NCI-H2107 (cell line): ENCODE measurements at places on chromosomes 12 and 14.
A peak's percentile ranks its signal among the peaks of the same experiment; 100 is the strongest.

DNA sequence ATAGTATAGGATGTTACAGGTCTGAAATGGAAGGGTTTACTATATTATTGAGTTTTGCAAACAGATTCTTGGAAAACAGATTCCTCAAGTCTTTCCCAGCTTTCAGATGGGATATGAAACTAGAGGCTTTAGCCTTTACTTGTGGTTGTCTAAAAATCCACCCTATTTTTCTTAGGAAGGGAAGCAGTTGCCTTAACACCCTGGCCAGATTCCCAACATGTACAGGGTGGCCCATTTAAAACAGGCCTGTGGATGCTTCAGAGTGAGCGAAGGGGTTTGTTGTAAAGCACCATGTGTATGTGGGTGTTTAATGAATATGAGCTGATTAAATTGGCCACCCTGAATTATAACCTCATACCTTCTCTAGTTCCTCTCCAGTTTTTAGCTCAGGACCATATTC is 415.9 kb downstream of the ZFP36L1 start:
- no peak for DNase-seq

DNA sequence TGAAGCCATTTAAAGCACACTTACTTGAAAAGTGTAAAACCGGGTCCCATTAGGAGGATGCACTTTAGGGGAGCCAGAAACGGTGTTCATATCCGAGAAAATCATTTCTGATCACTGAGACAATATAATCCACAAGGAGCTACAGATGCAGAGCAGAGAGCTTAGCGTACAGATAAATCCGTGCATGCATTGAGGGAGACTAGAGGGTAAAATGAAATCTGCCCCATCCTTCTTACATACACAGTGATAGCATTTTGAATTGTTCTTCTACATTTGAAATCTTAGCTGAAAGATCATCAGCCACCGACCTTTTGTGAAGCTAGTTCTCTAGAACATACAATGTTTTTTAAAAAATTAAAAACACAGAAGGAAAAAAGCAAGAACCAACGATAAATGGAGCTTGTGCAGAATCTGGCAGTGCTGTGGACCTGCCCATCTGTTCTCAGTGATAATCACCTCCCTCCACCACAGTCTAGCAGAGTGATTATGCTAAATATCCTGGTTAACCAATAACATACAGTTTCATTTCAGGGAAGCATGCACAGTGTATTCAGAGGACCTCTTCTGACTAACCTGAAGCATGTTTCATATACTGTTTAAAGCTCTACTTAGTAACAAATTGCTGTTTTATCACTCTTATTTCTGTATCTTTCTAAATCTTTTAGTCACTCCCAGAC is 161.1 kb downstream of the PPFIA2 start:
- peak; percentile 31 for DNase-seq

DNA sequence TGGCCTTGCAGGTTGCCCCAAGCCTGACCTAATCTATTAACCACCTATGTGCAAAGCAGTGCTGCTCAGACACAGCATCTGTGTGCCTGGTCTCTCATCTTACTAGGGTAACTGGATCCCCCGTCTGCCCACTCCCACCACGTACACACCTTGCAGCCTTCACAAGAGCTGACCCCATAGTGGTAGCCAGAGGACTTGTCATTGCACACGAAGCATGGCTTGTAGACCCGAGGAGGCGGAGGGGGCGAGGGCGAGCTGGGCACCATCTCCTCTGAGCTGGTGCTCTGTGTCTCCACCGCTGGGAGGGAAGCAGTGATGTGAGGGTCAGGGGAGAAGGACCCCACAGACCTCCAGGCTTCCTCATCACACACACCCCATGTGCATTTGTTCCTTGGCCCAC is 8.4 kb upstream of the ITGB7 start:
- DNase-seq: no peak

GRCh38 chr12:106074706-106075392 is 63.9 kb downstream of the NUAK1 start:
- no peak for DNase-seq

DNA sequence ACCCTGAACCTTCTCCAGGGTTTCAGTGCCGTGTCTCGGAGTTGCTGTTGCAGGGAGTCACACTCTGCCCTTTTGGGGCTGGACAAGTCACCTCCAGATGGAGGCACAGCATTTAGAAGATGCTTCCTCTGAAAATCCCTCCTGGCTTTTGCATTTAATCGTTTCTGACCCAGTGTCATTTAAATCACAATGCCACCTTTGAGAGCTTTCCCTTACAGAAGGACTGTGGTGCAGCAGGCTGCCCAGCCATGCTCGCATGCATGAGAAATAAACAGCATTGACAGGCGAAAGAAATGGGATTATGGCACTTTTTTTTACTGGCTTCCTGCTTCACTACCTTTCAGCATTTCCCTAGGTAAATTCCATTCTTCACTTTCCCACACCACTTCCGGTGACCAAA is 113.4 kb upstream of the DYRK2 start:
- DNase-seq: no peak

DNA sequence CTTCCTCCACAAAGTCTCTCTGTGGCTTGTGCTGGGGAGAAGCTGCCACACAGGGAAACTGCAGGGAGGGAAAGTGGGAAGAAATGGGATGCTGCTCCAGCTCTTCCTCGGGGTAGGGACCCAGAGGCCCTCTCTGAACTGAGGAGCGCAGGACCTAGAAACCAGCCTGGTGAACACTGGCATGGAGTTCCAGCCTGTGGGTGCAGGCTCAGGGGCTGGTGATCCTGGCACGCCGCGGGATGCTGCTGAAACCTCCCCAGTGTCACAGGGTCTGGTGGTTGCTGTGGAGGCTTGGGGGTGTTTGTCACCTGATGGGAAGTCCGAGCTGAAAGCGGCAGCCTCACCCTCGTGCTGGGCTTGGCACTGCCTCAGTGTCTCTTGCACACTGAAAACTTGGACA is 5.2 kb upstream of the KRT75 start:
- DNase-seq: no peak

DNA sequence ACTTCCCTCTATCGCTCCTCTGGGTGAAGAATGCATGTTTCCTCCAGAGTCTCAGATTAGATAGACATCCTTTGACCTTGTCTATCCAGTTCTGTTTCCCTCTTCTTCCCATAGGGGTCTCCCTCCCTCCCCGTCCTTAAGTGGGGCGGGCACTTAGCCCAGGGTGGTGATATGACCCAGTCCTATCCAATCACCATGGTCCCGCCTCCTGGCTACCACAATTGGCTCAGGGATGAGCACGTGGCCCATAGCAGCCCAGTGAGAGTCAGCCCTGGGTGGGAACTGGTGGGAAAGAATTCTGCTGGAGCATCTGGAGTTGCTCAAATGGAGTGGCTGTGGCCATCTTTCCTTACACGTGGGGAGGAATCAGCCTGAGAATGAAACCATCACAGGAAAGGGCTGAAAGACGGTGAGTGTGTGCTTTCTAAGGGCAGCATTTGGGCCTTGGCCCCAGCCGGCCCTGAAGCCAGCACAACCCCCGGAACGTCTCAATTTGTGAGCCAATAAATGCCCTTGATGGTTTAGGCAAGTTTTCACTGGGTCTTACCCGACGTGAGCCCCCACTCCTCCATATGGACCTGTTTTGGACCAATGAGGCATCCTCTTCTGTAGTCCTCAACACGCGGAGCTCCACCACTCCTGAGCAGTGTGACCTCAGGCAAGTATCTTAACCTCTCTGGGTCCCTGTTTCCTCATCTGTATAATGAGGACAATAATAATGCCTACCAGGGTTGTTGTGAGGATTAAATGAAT is 14.4 kb upstream of the MLXIP start:
- DNase-seq: peak; percentile 51

GRCh38 chr12:108589028-108589839 is 8.7 kb downstream of the TMEM119 start:
- peak; percentile 54 for DNase-seq

GRCh38 chr14:89366864-89367778 is 49.9 kb downstream of the FOXN3 start:
- no peak for DNase-seq

DNA sequence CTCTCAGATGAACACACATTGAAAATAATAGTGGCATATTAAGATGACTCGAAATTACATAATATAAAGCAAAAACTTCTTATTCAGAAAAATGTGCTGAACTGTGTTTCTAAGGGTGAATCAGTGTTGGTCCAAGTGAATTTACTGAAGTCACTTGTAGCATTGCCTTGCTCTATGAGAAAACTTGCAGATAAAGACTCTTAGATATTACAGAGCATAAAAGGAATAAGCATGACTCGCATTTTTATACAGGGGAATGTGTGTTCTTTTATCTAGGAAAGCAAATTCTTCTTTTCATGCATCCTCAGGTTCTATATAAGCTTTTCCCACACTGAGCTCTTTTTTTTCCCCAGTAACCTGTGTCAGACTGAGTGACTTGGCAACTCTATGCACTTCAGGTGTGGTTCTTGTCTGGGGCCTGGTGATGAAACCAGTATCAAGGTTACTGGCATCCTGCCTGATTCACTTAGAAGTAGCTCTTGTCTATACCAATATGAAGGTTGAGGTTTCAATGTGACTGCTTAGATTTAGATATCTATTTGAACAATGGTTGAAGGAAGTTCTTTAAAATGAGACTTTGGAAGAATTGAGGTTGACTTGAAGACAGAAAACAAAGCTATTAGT is 76.1 kb downstream of the OTOGL start:
- DNase-seq: no peak

GRCh38 chr12:107446476-107446875 is 239.1 kb upstream of the PWP1 start:
- no peak for DNase-seq

- no peak for DNase-seq
These were observed 2.2 kb upstream of the PXN start for GRCh38 chr12:120267736-120268135.

DNA sequence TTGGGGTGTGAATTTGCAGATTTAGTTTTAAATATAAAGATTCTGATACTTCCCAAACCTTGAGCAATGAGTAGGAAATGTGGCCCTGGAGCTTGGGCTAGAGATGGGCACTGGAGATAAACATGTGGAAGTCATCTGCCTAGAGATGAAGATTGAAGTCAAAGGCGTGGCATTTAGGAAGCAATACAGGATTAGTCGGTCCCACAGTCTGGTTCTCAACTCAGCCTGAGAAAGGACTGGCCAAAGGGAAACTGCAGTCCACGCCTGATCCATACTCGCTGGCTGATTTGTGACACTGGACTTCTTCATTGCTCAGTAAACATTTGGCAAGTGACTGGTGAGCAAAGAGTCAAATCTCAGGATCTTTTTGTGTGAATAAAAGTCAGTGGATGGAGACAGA is 268.2 kb upstream of the ATP2B1 start:
- no peak for DNase-seq

DNA sequence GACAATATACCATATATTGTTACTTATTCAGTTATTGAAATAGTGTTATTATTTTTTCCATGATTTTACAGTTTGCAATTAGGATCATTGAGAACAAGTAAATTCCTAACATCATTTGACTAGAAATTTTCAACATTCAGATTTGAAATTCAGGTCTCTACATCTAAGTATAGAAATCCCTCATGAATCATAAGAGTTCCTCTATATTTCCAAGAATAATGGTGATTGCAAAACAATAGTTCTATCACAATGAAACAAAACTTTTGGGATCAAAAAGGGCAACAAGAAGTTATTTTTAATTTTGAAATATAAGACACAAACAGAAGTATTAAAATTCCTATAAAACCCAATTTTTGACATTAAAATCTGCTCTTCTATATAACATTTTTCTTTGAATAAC is 10.8 kb downstream of the CLEC1A start:
- no peak for DNase-seq

- DNase-seq: peak; percentile 86
These were observed 142.8 kb downstream of the SLC8A3 start for GRCh38 chr14:70045844-70046535.

DNA sequence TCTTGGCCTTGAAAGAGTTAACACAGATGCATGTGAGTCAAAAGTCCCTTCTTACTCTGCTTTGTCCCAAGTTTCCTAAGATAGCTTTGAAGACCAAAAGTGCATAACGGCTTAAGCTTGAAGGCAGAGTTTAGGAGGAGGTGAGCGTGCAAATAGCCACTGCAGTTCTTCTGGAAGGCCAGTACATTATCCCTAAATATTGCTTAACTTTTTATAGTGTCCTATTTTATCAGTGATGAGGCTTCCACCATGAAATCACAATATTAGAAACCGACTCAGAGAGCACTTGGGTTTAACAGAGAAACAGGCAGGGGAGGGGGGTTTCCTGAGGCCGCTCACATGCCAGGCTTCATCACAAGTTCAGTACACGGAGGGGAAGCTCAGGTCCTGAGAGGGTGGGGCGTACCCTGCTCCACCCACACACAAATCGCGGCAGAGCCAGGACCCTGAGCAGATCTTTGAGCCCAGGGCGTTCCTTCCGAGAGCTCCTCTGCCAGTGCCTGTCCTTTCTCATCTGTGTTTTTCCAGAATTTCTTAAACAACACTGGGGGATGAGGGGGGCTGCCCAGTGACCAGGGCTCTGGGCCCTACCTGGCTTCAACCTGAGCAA is 26.8 kb upstream of the BDKRB2 start:
- no peak for DNase-seq

DNA sequence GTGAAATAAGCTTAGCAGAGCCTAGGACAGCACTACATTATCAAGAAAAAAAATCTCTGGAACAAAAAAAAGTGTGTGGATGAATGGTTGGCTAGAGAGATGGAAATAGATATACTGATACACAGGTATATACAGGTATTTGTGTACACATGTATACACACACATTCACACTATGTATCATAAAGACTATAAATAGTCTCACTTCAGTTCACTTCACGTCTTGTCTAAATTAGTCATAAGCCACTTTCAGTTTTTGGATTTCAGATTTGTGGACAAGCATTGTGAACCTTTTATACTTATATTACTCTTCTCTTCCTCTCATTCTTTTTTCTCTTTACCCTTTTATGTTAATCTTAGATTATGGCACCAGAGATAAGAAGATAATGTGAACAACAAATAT is 41.8 kb upstream of the SLC6A15 start:
- no peak for DNase-seq

- DNase-seq: no peak
These were observed 260.5 kb downstream of the MSRB3 start for GRCh38 chr12:65539023-65539422.

DNA sequence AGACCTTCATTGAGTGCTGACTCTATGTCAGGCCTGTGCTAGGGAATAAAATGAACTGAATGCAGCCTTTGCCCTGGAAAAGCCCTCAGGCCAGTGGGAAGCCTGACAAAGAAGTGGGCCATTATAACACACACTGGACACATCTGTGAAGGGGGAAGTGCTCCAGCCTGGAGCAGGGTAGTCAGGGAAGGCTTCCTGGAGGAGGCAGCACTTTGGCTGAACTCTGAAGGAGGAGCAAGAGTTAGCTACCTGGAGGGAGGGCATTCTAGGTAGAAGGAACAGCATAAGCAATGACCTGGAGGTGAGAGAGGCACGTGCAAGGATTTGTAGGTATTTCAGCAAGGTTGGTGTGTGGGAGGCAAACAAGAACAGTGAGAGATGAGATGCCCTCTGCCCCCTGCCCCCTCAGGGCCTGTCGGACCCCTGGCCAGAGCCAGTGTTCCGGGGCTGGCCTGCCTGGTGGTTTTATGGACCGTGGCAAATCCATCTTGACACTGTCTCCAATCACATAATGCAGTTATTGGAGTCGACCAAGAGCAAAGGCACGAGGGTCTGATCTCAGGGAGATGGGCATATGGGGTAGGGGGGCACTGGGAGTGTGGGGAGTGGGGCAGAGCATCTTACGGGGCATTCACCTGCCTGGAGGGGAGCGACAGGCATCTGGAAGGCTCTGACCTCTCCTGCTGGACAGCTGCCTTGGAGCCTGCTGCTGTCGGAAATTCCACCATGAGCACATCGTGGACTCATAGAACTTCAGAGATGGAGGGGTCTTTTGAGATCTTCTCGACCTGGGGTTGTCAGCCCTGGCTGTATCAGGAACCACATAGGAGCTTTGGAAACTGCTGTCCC is 2.7 kb upstream of the FAM222A start:
- no peak for DNase-seq

GRCh38 chr12:98793121-98793520 is 148.0 kb downstream of the APAF1 start:
- DNase-seq: no peak
